ENCODE measurements at places on chromosomes 6 and 20.
A peak's percentile ranks its signal among the peaks of the same experiment; 100 is the strongest.

- no peak for DNase-seq
These were observed 107.7 kb upstream of the ATXN1 start for GRCh38 chr6:16868968-16869367.

DNA sequence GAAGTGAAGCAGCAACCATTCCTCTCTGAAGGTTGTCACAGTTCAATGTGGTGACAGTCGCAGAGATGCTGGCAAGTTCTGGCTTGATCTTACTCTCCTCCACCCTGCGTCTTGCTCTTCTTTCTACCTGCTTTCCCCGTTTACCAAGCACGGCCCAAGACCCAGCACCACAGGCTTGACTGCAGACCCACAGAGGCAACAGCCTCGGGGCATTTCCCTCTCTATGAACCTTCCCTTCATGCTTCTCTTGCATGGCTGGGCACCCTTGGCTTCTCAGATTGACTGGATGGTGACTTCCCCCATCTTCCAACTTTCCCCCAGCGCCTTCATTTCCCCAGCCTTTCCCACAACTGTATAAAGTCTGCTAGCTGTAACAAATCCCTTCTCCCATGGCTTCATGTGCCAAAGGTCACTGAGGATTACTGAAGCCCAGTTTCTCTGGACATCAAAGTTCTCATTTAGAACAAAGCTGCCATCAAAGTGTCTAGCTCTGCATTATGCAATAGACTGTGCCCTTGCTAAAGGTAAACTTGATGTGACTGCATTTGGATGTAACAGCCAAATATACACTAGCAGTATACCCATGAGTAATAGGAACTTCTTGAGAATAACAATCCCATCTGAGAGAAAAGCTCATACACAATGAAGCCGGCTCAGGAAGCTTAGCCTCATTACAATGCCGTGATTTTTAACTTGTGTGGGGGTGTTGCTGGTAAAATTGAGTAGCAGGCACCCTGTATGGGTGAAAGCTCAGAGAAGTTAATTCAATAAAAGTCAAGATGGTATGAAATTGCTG lies 723.1 kb upstream of the FLRT3 start:
- no peak for DNase-seq

DNA sequence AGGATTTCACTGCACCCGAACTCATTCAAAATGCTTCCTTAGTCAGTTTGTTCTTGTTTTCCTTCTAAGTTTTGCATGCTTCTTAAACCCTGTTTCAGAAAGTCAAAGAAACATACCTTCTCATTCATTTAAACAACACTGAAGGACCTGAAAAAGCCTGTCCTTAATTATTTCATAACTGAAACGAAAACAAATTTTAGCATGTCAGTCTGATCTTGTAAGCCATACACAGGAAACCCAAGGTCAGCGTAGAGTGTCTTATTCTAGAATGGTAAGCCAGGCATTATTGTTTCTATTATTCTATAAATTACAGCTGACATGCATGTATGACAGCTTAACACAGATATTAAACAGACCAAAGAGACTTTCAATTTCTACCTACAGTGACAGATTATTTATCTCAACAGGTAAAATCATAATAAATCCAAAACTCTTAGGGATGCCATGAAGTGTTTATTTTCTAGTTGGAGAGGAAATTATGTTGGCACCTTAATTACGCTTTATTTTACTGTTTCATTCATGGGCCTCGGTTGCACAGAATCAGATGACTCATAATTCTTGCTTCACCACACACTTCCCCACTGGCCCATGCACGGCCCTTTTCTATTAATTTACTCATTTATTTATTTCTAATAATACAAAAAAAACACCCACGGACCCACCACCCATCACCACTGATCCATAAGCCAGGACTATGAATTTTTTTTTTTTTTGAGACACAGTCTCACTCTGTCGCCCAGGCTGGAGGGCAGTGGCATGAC lies 39.3 kb upstream of the DUSP22 start:
- peak; percentile 5 for DNase-seq

DNA sequence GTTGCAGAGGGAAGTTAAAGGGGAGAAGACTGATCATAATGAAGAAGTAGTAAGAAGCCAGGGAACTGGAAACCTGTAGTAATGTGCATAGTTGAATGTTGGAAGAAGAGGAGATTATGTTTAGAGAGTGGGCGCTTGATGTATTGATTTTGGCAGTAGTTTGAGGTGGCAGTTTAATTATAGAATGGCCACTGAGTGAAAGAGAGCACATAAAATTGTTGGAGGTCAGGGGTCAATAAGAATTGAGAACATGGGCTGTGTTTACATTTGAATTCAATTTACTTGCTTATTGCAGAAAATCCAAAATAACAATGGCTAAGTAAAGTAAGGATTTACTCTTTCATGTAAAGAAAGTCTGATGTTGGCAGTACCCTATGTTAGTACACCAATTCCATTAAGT lies 15.7 kb downstream of the VTA1 start:
- no peak for DNase-seq

GRCh38 chr6:121868206-121868605 lies 432.8 kb downstream of the GJA1 start:
- DNase-seq, result no peak

Measured in spinal cord (tissue), 10 donors.